IMR-90 (cell line): ENCODE measurements at places on chromosomes 2 and 18. TPM values are rescaled to one million over a fixed set of nuclear protein-coding genes. Genes with fewer than 3 reads are reported as not detected.
A peak's percentile ranks its signal among the peaks of the same experiment; 100 is the strongest.

- DNase-seq = peak; percentile 10
These were observed 141.0 kb downstream of the INHBB start for GRCh38 chr2:120486946-120487345.

DNA sequence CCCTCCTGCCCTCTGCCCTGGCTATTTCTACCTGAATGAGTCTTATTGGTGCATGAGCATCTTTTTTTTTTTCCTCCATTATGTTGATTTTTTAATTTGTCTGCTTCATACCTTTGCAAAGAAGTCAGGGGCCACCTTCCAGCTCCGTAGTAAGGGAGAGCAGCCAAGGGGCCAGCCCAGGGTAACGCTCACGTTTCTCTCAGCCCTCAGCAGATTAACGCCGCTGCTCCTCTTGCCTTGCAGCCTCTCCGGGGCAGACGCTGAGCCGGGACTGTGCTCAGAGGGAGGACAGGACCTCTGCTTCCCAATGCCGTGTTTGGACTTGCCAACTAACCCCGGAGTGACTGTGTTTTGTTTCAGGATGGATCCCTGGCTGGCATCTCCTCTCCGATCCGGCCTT lies 241.7 kb downstream of the ATAD2B start:
- DNase-seq = no peak

DNA sequence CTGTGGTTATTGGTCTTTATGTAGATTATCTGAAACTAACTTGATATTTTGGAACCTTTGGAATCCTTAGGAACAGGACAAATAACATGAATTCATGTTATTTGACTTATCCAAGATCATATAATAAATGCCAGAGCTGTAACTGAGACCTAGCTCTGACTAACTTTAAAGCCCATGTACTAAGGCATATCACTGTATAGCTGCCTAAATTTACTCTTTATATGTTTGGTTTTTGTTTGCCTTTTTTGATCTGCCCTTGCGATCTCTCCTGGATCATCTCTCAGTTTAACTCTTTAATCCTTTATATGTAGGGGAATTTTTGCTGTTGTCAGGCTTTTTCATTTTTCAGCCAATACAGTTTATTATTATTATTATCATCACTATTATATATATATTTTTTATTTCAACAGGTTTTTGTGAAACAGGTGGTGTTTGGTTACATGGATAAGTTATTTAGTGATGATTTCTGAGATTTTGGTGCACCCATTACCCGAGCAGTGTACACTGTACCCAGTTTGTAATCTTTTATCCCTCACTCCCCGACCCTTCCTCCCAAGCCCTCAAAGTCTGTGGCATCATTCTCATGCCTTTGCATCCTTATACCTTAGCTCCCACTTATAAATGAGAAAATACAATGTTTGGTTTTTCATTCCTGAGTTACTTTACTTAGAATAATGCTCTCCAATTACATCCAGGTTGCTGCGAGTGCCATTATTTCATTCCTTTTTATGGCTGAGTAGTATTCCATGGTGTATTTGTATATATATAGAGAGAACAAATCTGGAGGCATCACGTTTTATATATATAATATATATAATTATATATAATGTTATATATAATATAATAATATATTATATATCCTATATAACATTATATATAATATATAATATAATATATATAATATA lies 48.9 kb downstream of the APLF start:
- DNase-seq = no peak

DNA sequence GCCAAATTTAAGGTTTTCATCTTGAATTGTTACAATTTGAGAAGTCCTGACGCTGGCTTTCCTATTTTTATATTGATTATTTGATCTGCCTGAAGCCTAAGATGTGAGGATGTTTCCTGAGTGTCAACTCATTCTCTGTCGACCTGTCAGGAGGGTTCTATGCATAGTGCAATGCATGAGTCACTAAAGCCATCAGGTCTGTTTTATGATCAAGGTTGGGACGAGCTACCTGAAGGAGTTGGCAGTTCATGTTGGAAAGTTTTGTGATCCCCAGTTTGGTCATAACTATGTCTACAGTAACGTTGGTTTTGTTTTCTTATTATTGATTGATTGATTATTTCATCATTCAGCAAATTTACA lies 71.2 kb downstream of the NABP1 start:
- DNase-seq = no peak

GRCh38 chr2:202267495-202267894 lies 1.9 kb downstream of the NOP58 start:
- no peak for DNase-seq

GRCh38 chr2:20660506-20661420 lies 6.2 kb upstream of the GDF7 start:
- DNase-seq = peak; percentile 17

- DNase-seq = peak; percentile 62
These were observed 32.6 kb upstream of the SP3 start for GRCh38 chr2:173997753-173998152.

DNA sequence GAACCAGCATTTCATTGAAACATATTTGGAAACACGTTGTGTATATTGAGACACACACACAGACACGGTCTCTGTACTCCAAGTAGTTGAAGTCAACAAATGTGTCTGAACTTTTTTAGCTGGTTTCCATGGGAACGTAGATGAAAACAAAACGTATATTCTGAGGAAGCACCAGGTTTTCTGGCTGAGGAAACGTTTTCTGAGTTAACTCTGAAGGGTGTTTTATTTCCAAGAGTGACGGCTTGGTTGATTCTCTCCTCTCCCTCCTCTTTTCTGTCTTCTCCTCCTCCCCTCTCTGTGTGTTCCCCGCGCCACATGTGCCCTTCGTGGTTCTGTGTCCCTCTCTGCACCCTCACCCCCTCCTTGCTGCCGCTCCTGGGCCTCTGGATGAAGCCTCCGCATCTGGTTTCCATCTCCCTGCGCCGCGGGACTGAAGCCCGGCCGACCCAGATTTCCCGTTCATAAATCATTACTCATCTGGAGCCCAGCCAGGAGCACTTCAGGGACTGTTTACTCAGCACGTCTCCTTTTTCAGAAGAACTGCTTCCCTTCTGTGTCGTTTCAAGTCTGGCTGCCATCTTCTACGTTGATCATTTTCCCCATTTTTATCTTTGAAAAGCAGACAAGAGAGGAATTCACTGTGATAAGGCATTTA lies 122.7 kb downstream of the COL6A3 start:
- peak; percentile 98 for DNase-seq

DNA sequence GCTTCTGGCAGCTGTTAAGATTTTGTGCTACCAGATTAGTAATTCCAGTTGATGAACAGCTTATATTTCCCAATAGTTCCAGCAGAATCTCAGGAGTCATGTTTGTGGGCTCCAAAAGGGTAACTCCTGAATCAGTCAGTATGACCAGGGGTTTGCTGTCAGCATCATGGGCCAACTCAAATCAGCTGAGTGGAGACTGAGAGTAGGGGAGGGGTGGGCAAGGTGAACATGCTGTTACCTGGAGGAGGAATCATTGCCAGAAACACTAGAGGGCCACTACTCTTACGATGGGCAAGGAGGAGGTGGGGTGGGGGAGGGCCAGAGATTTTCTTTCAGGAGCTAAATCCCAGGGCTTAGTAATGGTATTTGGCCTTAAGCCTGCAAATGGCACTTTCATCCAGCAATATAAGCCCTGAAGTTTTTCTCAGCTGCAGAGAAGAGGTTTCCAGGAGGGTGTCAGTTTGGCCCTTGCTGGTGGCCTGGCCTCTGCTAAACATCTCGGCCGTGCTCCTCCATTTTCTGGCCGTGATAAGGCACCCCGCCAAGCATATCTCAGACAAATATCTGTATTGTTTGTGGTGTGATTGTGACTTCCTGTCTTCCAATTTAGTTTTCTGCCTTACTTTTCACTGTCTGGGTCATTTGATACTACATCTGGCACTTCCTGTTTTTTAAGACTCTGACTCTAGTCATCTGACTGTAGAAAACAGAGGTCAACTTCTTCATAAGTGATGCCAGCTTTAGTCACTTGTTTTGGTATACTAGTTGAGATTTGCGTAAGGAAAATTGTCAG lies 120.5 kb upstream of the CXCR4 start:
- peak; percentile 4 for DNase-seq

DNA sequence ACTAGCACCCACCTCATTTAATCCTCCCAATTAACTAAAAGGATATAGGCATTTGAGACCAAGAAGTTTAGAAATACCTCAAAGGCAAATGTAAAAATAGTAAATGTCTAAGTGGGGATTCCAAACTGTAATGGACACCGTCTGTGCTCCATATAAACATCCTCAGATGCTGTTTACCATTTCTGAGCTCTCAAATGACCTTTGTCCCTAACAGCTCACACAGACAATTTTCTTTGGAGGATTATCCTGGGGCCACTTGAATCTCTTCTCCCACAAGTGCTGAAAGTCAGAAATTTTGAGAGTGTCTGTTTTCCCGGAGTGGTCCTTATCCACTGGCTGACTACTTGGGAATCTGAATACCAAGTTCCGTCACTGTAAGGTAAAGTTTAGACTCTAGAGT lies 1418.9 kb downstream of the LRP1B start:
- no peak for DNase-seq

DNA sequence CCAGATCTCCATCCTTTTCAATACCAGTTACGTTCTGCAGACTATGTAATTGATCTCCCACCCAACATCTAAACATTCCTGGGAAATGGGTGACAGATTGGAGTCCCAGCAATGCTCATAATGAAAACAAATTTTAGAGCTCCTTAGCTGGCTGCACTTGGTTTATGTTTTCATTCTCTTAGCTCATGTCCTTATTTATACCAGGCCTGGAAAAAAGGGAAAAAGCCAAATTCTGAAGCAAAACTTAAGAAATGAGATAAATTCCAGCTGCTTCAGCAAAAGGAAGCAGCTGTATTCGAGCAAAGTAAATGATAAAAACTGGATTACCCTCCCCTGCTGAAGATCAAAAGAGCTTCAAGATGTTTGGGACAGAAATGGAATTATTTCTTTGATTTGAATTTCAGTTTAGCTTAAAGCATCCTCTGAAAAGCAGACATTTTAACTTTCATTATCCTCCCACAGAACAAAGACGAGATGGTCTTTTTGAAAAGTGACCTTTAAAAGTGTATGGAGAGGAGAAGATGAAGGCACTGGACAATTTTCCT lies 196.5 kb upstream of the THUMPD2 start:
- peak; percentile 17 for DNase-seq

- DNase-seq = no peak
These were observed 1637.7 kb upstream of the LRRTM1 start for GRCh38 chr2:81942136-81942680.

- no peak for DNase-seq
These were observed 61.9 kb downstream of the AFTPH start for GRCh38 chr2:64586054-64586453.

DNA sequence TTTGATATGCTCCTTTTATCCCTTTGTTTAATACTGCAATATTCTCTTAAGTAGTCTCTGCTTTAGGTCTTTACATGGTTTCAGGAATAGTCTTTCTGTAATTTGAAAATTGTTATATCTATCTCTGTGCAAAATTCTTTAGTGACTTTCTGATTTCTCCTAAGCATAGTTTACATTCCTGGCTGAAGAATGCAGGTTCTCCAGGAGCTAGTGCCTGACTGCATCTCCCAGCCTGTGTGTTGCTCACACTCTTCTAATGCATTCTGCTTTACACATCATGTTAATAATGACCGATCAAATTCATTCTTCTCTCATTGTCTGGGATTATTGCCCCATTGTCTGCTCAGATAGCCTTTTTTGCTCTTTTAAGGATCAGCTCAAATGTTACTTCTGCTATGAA lies 1349.2 kb downstream of the DSC3 start:
- DNase-seq = peak; percentile 4

- peak; percentile 69 for DNase-seq
These were observed 48.4 kb upstream of the PIK3C3 start for GRCh38 chr18:41906528-41907146.

- peak; percentile 21 for DNase-seq
These were observed 892 bp downstream of the CELF4 start for GRCh38 chr18:37564711-37565100.

DNA sequence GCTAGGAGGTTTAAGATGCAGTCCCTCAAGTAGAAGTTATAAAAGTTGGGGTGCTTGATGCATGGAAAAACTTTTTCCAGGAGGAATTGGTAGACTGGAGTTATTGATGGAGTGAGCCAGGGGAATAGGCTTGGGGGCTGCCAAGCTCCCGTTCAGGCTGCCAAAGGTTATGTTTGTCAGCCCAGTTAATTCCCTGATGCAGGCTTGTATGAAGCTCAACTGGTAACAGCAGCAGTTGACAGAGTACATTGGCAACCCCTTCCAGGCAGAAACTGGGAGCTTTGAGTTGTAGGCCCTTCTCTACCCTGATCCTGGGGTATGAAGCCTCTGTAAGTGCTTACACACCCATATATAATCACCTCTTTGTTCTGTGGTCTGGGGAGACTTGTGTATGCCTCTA lies 16.2 kb downstream of the CCDC150 start:
- DNase-seq = no peak

DNA sequence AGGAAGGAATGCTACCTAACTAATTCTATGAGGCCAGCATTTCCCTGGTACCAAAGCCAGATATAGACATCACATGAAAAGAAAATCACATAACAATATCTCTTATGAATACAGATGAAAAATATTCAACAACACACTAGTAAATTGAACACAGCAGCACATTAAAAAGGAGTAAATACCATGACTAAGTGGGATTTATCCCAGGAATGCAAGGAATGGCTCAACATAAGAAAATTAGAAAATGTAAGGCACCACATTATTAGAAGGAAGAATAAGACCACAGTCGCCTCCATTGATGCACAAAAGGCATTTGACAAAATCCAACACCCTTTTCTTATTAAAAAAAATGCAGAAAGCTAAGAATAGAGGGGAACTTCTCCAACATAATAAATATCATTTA lies 133.9 kb downstream of the TTC32 start:
- DNase-seq = peak; percentile 28

- no peak for DNase-seq
These were observed 278.1 kb upstream of the ZEB2 start for GRCh38 chr2:144798034-144798433.

GRCh38 chr2:44163777-44164176 lies 4.9 kb upstream of the PPM1B start:
- DNase-seq = no peak

The PAIP2B gene
- polyA plus RNA-seq = 0.14 and 0.15 TPM in 2 replicates

The MC4R gene
- 0.09 and 0.14 TPM in 2 replicates for polyA plus RNA-seq

The IL1B gene
- polyA plus RNA-seq = 3.2 and 4.4 TPM in 2 replicates

The ALPG gene
- polyA plus RNA-seq = not detected in 2 replicates

The LIPG gene
- polyA plus RNA-seq = 0.13 and 0.14 TPM in 2 replicates

The SIGLEC15 gene
- polyA plus RNA-seq = 1.8 and 2.2 TPM in 2 replicates

The INHBB gene
- polyA plus RNA-seq = 0.92 and 1.0 TPM in 2 replicates

The MYOM1 gene
- 0.04 and 0.10 TPM in 2 replicates for polyA plus RNA-seq

The PSMD1 gene
- polyA plus RNA-seq = 89.8 and 111 TPM in 2 replicates

The FBXO41 gene
- 3.4 and 3.7 TPM in 2 replicates for polyA plus RNA-seq

The GPR17 gene
- not detected in 2 replicates for polyA plus RNA-seq

The HDAC4 gene
- polyA plus RNA-seq = 4.1 and 7.4 TPM in 2 replicates

The PSMA8 gene
- polyA plus RNA-seq = not detected in 2 replicates

The RAB27B gene
- polyA plus RNA-seq = 0.06 and 0.24 TPM in 2 replicates
